CD4-positive, alpha-beta T cell treated with Interleukin-12 subunit alpha and Interleukin-12 subunit beta, for 1 hour (primary cell): ENCODE measurements at places on chromosomes 2 and 18.

DNA sequence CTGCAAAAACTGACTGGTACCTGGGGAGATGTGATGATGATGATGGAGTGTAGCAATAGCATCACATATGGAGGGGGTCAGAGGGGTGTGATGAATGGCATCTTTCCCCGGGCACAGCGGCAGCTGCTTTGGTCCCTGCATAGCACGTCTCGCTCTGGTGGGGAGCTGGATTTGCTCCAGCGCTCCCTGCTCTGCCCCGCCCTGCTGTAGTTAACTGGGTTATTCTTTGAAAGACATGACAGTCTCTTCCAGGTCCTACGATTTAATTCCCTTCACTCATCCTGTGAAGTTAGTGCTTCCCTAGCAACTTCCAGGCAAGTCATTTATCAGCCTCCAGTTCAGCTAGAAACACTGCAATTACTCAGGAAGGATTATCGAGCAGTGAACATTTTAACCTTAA lies 463.1 kb downstream of the TSN start:
- no peak for DNase-seq

GRCh38 chr18:79438089-79438897 lies 42.6 kb downstream of the NFATC1 start:
- DNase-seq = no peak

DNA sequence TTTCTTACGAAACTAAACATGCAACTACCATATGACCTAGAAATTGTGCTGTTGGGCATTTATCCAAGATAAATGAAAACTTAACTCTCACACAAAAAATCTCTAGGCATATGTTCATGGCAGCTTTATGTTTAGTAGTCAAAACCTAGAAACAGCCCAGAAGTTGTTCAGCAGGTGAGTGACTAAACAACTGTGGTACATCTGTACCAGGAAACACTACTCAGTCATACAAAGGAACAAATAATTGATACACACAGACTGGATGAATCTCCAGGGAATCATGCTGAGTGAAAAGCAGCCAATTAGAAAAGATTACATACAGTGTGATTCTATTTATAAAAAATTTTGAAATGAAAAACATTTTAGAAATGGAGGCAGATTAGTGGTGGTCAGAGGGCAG lies 29.3 kb downstream of the DYNC2LI1 start:
- no peak for DNase-seq

GRCh38 chr2:114769110-114769509 lies 326.7 kb downstream of the DPP10 start:
- no peak for DNase-seq

- no peak for DNase-seq
Measured at GRCh38 chr2:41377837-41378236, 670.0 kb upstream of the PKDCC start.

DNA sequence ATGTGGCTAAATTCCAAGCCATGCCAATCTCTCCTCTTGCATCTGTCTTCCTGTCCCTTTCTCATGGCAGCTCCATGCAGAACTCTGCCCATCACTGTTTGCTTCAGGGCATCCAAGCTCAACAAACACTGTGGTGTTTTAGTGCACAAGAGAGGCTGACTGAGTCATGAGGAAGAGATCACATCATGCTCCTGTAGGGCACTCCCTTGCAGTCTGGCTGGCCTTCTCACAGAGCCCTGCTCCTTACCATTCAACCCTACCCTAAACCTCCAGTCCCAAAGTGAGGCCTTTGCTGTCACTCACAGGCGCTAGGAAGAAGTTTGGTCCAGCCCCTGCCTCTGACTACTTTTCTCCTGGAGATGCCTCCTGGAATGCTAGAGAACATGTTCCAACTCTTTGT lies 194.0 kb downstream of the LRATD1 start:
- no peak for DNase-seq

DNA sequence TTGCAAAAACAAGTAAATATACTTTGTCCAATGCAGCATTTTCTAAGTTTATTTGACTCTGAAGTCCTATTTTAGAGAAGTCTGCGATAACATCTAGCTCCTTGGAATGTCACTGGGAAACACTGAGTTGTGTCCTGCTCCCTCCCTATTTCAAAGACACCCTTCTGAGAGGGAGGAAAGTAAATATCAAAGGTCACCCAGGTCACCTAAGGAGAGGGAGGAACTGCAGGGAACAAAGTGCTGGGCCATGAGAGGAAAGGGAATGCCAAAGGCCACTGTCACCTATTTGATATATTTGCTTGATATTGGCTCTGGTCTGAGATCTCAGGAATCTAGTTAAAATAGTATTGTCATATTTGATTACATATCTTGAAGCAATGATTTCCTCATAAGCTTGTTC lies 201.3 kb downstream of the GCA start:
- no peak for DNase-seq
